ENCODE measurements at places on chromosomes 5 and 9.

- peaks cover 15% of the 10 kb centered on the region for H3K4me1 ChIP-seq
- no peaks in the 10 kb centered on the region for H3K36me3 ChIP-seq
- no peaks in the 10 kb centered on the region for H3K27me3 ChIP-seq
- no peak overlapping the region for H3K27ac ChIP-seq
- DNase-seq: no peak
- H3K4me3 ChIP-seq: no peak overlapping the region
Measured at GRCh38 chr5:173655196-173655797, 38.8 kb upstream of the BOD1 start.

GRCh38 chr5:17370651-17371050, 127.4 kb upstream of the TAF11L2 start:
- H3K4me1 ChIP-seq: no peaks in the 10 kb centered on the region
- H3K4me3 ChIP-seq: no peak overlapping the region
- no peak overlapping the region for H3K27ac ChIP-seq
- H3K36me3 ChIP-seq: no peaks in the 10 kb centered on the region

GRCh38 chr9:73054091-73054490, 97.6 kb upstream of the ANXA1 start:
- H3K27ac ChIP-seq: no peak overlapping the region
- H3K27me3 ChIP-seq: no peaks in the 10 kb centered on the region
- H3K4me3 ChIP-seq: no peak overlapping the region
- no peaks in the 10 kb centered on the region for H3K36me3 ChIP-seq
- peaks cover 12% of the 10 kb centered on the region for H3K4me1 ChIP-seq
- DNase-seq: no peak

- no peak overlapping the region for H3K4me3 ChIP-seq
- H3K4me1 ChIP-seq: no peaks in the 10 kb centered on the region
- no peak overlapping the region for H3K27ac ChIP-seq
- no peak for DNase-seq
Measured at GRCh38 chr5:54804521-54804920, 180.9 kb downstream of the ESM1 start.

- no peak overlapping the region for H3K27ac ChIP-seq
- no peaks in the 10 kb centered on the region for H3K36me3 ChIP-seq
- H3K4me1 ChIP-seq: no peaks in the 10 kb centered on the region
- no peaks in the 10 kb centered on the region for H3K27me3 ChIP-seq
- H3K4me3 ChIP-seq: no peak overlapping the region
Measured at GRCh38 chr5:135185481-135186065, 151.5 kb upstream of the PITX1 start.

- no peaks in the 10 kb centered on the region for H3K36me3 ChIP-seq
- peak overlapping the region; percentile 96 for H3K4me3 ChIP-seq
- no peak for DNase-seq
- H3K4me1 ChIP-seq: peaks cover 50% of the 10 kb centered on the region
- peak overlapping the region; percentile 98 for H3K27ac ChIP-seq
Measured at GRCh38 chr5:172004824-172005237, 1.6 kb downstream of the FBXW11 start.

- H3K36me3 ChIP-seq: no peaks in the 10 kb centered on the region
- DNase-seq: no peak
- peak overlapping the region; percentile 63 for H3K27ac ChIP-seq
- no peaks in the 10 kb centered on the region for H3K4me1 ChIP-seq
Measured at GRCh38 chr5:32767948-32768467, 56.9 kb downstream of the NPR3 start.

DNA sequence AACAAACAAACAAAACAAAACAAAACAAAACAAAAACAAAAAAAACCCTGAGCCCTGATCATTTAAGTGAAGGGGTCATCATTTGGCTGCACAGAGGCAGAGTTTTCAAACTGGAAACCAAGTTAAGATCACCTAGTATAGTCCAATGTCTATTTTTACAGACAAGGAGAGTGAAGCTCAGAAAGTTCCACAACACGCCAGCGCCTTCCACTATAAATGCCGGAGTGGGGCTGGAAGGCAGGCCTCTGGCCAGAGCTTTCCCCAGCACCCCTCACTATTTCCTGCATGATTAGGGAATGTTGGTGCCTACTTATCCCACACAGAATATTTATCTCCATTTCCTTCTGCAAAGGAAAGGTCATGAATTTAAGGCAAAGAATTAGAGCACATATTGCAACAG, 319.7 kb upstream of the WWC1 start:
- no peak overlapping the region for H3K27ac ChIP-seq
- H3K36me3 ChIP-seq: no peaks in the 10 kb centered on the region
- no peak overlapping the region for H3K4me3 ChIP-seq
- H3K27me3 ChIP-seq: no peaks in the 10 kb centered on the region

- peaks cover 48% of the 10 kb centered on the region for H3K4me1 ChIP-seq
- no peak for DNase-seq
- H3K27me3 ChIP-seq: no peaks in the 10 kb centered on the region
- H3K27ac ChIP-seq: no peak overlapping the region
- no peak overlapping the region for H3K4me3 ChIP-seq
- H3K36me3 ChIP-seq: no peaks in the 10 kb centered on the region
Measured at GRCh38 chr5:112910529-112910928, 11.5 kb downstream of the REEP5 start.

DNA sequence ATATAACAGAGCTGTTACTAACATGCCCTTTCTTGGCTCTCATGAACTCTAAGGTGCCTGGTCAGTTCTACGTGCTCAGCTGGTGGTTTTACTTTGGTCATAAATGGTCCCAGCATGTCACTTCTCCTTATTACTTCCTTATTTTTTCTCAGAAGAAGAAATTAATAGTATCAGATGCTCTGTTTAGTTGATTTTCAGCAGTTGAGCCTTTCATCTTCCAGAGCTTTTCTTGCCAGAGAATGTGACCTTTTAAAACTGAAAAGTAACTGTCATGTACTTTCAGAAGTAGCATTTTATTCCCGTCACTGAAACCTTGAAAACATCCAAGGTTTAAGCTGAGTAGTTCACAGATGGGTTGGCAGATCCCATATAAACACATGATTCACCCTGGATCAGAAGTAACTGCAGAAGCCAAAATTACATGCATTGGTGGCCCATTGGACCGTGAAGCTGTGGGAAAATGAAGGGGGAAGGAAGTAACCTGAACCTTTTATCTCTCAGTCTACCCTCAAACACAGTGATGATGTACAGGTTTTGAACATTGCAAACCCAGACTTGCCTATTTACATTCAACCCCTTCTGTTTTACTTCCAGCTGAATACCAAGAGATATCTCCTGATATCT, 50.5 kb downstream of the HACD4 start:
- H3K4me1 ChIP-seq: no peaks in the 10 kb centered on the region
- DNase-seq: no peak
- H3K36me3 ChIP-seq: peaks cover 51% of the 10 kb centered on the region
- no peak overlapping the region for H3K27ac ChIP-seq

DNA sequence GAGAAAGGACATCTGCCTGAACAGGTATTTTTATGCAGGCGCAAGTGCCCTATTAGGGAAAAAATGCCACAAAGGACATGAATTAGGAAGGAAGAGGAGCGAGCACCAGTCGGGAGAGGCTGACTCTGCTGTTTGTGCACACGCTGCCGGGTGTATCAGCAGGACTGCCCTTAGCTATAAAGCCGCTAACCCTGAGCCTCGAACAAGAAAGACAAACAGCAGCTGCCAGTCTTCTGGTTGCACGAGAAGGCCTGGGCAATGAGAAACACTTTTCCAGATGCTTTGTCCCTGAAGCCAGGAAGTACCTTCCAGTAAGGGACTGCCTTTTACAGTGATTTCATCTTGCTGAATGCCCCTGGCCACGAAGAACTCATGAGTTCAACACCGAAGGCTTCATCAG, 12.6 kb downstream of the QSOX2 start:
- H3K36me3 ChIP-seq: no peaks in the 10 kb centered on the region
- no peak overlapping the region for H3K4me3 ChIP-seq
- H3K27ac ChIP-seq: no peak overlapping the region
- DNase-seq: no peak

DNA sequence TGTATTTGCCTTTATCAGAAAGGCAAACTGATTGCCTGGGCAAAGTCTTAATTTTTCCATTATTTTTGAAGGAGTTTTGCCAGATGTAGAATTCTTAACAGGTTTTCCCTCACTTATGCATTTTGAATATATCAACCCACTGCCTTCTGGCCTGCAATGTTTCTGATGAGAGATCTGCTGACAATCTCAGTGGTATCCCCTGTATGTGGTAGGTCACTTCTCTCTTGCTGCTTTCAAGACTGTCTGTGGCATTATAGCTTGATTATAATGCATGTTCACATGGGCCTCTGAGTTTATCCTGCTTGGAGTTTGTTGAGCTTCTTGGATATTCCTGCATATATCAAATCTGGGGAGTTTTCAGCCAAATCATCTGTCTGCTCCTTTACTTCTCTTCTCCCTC, 82.2 kb downstream of the HABP4 start:
- H3K4me3 ChIP-seq: no peak overlapping the region
- no peak overlapping the region for H3K27ac ChIP-seq
- no peaks in the 10 kb centered on the region for H3K4me1 ChIP-seq
- no peaks in the 10 kb centered on the region for H3K27me3 ChIP-seq
- peaks cover 21% of the 10 kb centered on the region for H3K36me3 ChIP-seq

DNA sequence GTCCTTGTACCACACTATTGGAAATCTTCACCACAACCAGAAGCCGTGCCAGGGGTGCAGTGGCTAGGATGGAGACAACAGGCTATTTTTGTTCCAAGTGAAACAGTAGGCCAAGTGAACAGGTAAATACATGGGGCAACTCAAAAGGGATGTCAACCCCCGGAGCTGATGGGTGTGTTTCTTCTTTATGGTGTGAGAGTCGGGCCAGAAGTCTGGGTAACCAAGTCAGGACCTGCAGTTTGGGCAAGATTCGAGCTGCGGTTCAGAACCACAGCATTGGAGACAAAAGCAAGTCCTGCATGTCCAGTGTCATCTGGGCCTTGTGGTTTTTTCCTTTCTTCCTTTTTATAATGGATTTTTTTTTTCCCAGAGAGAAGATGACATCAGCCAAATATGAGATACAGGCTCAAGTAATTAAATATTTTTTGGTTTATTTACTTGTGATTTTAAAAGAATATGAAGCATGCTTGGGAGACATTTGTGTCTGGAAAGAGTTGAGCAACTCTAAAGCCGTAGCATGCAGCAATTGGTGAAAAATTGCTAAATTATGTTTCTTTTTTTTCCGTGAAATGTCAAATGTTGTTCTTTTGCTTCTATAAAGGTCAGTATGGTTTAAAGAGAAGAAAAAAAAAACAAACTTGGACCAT, 261.6 kb downstream of the ARRDC3 start:
- DNase-seq: no peak
- peak overlapping the region; percentile 30 for H3K27ac ChIP-seq
- peaks cover 8% of the 10 kb centered on the region for H3K4me1 ChIP-seq
- H3K36me3 ChIP-seq: no peaks in the 10 kb centered on the region
- H3K27me3 ChIP-seq: no peaks in the 10 kb centered on the region

DNA sequence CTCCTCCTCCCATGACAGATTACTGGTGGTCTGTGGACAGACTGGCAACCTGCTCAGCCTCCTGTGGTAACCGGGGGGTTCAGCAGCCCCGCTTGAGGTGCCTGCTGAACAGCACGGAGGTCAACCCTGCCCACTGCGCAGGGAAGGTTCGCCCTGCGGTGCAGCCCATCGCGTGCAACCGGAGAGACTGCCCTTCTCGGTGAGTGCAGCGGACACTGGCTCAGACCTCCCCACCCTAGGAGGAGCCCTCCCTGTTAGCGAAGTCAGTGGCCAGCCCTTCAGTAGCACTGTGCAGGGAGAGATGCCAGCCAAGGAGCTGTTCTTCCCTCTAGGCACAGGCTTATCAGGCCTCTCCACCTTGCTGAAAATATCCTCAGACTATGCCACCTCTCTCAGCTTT, 143.5 kb downstream of the SAXO1 start:
- no peak for DNase-seq
- H3K4me3 ChIP-seq: no peak overlapping the region
- no peaks in the 10 kb centered on the region for H3K4me1 ChIP-seq
- no peaks in the 10 kb centered on the region for H3K27me3 ChIP-seq
- H3K36me3 ChIP-seq: no peaks in the 10 kb centered on the region

DNA sequence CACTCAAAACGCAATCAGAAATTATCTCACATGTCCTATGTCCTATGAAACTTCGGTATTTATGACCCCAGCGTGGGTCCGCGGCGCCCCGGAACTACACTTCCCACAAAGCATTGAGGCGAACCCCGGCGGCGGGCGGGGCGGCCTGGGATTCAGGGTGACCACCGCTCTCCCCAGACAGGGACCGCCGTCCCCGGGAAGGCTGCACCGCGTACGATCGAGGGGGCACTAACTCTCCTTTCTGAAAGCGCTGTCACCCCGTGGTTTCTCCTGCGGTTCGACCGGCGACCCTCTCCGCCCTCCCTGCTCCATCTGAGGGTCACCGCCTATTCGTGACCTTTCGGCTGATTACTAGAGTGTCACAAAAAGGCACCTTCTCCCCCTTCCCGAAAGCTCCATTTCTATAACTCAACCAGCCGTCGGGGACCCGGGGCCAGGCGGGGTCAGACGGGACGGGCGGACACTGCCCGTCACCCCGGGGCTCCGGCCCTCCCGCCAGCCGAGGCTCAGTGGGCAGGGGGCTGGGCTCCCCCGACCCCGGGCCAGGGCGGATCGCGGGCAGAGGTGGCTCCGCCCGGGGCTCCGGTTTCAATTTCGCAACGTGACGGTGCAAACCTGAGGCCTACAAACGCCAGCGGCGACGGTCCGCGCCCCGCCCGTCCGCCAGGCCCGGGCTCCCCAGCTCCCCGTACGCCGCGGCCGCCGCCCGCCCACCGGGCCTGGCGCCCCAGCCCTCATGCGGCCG, 1.3 kb downstream of the ECPAS start:
- H3K36me3 ChIP-seq: no peaks in the 10 kb centered on the region
- DNase-seq: peak; percentile 91
- no peaks in the 10 kb centered on the region for H3K27me3 ChIP-seq
- peak overlapping the region; percentile 98 for H3K4me3 ChIP-seq
- peak overlapping the region; percentile 100 for H3K27ac ChIP-seq
- H3K4me1 ChIP-seq: peaks cover 36% of the 10 kb centered on the region

- H3K36me3 ChIP-seq: no peaks in the 10 kb centered on the region
- peak overlapping the region; percentile 92 for H3K27ac ChIP-seq
- no peak for DNase-seq
- peaks cover 55% of the 10 kb centered on the region for H3K4me1 ChIP-seq
Measured at GRCh38 chr5:151058891-151059489, 21.8 kb downstream of the TNIP1 start.

GRCh38 chr5:89034588-89034987, 151.6 kb upstream of the MEF2C start:
- H3K4me1 ChIP-seq: no peaks in the 10 kb centered on the region
- no peak overlapping the region for H3K27ac ChIP-seq
- H3K27me3 ChIP-seq: no peaks in the 10 kb centered on the region
- no peak for DNase-seq

DNA sequence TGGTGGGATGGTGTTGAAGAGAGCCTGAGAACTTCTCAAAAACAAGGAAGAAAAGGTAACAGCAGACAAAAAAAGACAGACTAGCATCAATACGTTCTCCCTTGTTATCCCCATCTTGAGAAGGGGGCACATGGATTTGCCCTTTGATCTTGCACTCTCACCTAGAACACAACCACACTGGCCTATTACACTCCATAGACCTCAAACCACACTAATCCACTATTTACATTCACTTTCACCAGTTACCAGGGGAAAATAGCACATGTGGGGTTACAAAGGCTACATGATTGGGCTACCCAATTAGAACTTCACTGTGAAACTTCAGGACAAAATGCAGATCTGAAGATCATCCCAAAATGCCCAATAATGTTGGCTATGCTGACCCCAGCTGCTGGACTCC, 72.6 kb upstream of the SELENOP start:
- no peak overlapping the region for H3K4me3 ChIP-seq
- H3K4me1 ChIP-seq: no peaks in the 10 kb centered on the region
- H3K27me3 ChIP-seq: no peaks in the 10 kb centered on the region
- DNase-seq: no peak
- H3K27ac ChIP-seq: no peak overlapping the region

Data from psoas muscle (tissue), 8 donors.